ENCODE measurements at places on chromosomes 11 and 22. TPM values are rescaled to one million over a fixed set of nuclear protein-coding genes. Genes with fewer than 3 reads are reported as not detected.

The POU2AF3 gene
- not detected for polyA plus RNA-seq

The SPDYC gene
- polyA plus RNA-seq = not detected

The SCGB1A1 gene
- polyA plus RNA-seq = not detected

The JAML gene
- polyA plus RNA-seq = not detected

The OR4A16 gene
- polyA plus RNA-seq = not detected

The SOX6 gene
- 2.2 TPM for polyA plus RNA-seq

The TENM4 gene
- polyA plus RNA-seq = 24.8 TPM

The NTM gene
- 39.4 TPM for polyA plus RNA-seq

The OR51I1 gene
- polyA plus RNA-seq = not detected

The FZD4 gene
- 0.76 TPM for polyA plus RNA-seq

The PLAAT2 gene
- not detected for polyA plus RNA-seq

The LRRC4C gene
- polyA plus RNA-seq = 24.3 TPM

The MRGPRX2 gene
- polyA plus RNA-seq = not detected

The OVOL1 gene
- not detected for polyA plus RNA-seq

The GPHA2 gene
- polyA plus RNA-seq = not detected

The ZNF280B gene
- polyA plus RNA-seq = 2.3 TPM

The CSRP3 gene
- not detected for polyA plus RNA-seq

The MS4A6A gene
- not detected for polyA plus RNA-seq

The HEPN1 gene
- not detected for polyA plus RNA-seq

The SGSM1 gene
- 9.2 TPM for polyA plus RNA-seq

Measured in neural cell (in vitro differentiated cells).